ENCODE measurements at places on chromosomes 16 and 17.

GRCh38 chr17:50558941-50559614, 1.4 kb upstream of the CACNA1G start:
- no peak for DNase-seq

- no peak for DNase-seq
Measured at GRCh38 chr16:4409081-4409932, 7.1 kb downstream of the CORO7 start.

DNA sequence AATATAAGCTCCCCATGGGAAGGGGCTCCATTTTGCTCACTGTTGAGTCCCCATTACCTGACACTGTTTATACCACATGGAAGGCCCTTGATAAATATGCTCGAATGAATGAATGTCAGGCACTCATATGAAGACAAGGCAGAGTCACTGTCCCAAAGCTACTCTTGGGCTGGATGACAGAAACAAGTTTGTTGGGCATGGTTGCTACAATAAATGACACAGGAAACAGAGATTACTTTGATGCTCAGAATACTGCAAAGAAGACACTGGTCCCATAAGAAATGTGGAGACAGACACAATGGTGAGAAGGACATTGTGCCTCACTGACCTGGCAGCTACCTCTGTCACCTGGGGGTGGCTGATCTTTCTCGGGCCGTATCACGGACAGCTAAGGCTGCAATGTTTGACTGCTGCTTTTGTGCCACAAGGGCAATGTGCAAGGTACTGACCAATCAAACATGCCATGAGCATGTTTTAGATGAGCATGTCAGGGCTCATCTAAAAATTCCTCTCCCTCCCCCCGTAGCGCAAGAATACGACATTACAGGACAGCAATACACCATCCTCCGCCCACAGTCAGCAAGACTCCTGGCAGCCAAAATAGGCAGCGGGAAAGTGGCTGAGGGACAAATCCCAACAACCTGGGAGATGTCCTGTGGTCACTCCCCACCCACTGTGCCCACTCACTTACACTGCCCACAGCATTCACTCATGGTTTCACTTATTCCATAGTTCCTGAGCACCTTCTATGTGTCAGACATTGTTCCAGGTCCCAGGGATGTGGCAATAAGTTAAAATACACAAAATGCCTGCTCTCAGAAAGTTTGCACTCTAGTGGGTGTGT, 5.0 kb downstream of the PIK3R6 start:
- no peak for DNase-seq

- no peak for DNase-seq
Measured at GRCh38 chr17:64092113-64092512, 37.8 kb downstream of the ERN1 start.

GRCh38 chr16:85751698-85752501, 1.0 kb upstream of the C16orf74 start:
- DNase-seq, result no peak

DNA sequence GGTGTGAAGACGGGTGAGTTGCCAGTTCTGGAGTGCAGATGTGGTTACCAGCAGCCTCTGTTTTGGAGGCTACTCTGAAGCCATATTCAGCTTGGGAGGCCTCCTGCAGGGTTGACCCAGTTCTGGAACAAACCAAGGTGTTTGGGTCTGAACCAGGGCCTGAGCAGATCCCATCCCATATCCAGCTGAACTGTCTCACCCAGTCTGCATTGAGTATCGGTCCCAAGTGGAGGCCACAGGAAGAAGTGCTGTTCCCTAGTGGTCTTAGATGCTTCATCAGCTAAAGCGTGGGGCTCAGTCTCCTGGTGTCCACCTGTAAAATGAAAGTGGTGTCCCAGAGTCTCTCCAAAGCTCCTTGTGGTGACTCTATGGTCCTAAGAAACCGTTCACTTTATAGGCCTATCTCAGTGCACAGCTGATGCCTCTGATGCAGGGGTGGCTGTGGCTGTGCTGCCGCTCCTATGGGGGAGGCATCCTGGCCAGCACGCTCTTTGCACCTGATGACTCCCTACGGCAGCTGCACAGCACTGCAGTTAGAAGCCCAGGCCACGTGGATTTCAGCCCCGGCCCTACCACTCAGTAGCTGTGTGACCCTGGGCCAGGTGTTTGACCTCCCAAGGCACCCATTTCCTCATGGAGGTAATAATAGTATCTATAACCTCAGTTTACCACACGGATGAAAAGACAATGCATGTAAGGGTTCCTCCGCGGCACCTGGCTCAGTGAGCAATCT, 21.0 kb downstream of the CBX4 start:
- no peak for DNase-seq

DNA sequence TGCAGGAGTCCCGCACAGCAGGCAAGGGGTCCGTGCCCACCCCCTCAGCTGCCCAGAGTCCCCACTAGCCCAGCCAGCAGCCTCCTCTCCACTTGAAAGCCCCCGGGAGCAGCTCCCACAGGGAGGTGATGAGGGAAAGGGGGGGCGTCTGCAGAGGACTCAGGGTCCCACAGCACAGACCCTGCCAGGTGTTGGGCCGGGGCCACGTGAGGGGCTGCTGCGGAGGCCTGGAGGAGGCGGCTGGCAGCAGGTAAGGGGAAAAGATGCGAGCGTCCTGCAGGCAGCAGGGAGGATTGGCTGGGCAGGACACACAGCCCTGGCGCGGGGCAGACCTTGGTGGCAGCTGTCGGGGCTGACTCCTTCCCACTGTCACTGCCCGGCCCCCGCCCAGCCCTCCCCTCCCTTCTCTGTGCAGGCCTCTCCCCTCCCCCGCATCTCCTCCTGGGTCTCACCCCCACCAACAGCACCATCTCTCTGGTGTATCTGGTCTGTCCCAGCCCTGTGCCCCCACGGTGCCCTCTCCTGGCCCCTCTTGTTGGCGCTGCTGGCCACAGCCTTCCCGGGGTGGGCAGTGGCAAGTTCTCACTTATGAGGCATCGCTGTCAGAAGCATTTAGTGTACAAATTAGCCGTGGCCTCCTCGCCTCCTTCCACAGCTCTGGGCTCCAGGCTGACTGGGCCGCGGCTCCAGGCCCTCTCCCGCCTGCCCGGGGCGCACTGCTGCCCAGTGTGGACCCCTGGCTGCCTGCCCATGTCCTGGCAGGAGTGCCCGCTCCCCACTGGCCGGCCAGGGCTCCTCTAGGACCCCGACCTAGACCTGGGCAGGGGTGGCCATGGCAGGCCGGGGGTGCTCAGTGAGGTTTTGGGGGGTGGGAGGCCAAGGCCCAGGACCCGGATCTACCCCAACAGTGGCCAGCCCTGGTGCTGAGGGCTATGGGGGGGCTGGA, 4.4 kb upstream of the PRR35 start:
- DNase-seq, result no peak

GRCh38 chr17:10070690-10071089, 127.7 kb downstream of the GAS7 start:
- DNase-seq, result no peak

DNA sequence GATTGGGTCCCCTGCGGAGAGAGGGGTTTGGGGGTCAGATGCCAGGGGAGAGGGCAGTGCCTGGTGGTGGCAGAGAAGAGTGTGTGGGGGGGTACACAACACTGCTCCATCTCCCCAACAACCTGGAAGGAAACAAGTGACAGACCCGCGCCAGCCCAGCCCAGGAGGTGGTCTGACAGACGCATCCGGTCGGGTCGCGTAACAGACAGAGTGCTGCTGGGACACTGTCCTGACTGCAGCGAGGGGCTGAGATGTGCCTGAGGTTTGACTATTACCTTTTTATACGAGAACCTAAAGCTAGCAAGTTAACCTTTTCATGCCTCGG, 16.2 kb downstream of the UNC13D start:
- no peak for DNase-seq

DNA sequence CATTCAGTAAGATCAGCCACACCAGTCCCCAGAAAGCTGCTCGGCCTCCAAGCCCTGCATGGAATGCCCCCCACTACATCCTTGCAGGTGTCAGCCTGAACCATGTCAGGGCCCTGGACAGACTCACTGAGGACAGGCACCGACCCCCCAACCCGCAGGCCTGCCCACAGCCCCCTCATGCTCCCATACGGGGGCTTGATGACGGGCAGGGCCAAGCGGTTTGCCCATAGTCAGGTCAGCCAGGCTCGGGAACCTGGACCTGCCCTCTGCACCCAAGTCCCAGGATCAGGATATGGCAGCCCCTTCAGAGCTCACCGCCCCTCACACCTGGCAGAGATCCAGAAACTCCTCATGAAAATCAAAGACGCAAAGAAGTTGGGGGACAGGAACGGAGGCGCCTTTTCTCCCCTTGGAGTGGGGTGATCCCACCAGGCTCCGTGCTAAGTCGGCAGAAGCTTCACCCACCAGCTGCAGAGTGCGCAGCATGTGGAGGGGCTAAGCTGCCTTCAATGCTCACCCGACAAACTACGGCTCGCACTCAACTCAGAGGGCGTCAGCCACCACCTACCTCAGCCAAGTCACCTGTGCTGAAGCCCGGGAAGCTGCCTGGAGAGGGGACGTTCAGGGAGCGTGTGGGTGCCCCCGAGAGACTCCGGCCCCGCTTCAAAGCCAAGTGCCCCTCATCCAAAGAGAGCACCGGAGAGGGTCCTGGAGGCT, 26.5 kb downstream of the GNPTG start:
- no peak for DNase-seq

- no peak for DNase-seq
Measured at GRCh38 chr17:15440347-15440746, 27.1 kb downstream of the CDRT4 start.

DNA sequence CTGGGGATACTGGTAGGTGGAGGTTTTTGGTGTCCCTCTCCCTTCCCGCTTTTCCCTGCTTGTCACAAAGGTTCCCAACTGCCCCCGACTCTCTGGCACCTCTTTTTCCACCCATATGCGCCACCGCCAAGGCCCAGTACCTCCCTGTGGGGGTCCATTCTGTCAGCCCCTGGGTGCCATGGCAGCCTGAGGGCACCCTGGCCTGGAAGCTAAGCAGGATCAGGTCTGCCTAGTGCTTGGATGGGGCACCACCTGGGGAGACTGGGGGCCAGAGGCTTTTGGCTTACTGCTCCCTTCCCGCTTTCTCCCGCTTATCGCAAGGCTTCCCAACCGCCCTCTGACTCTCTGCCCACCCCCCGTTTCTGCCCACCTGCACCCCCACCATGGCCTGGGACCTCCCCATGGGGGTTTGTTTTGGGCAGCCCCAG, 2286.4 kb downstream of the TP53TG3F start:
- no peak for DNase-seq

DNA sequence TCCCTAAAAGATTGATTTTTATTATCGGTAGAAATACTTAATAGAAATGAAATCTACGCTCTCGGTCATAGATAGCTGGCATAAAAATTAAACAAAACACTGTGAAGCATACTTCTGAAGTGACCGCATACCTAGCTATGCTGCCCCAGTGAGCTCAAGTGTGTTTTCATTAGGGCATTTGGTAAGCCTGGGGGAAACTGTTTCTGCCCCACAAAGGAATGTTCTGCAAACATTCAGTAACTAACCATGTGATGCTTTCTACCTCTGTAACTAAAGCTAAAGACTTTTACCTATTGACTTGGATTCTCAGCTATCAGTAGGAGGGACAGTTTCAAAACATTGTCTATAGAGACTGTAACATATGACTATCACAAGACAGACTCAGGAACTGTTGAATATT, 93.5 kb upstream of the HSBP1 start:
- DNase-seq, result no peak

- DNase-seq, result no peak
Measured at GRCh38 chr16:53773150-53773846, 69.3 kb downstream of the FTO start.

GRCh38 chr17:47278561-47278960, 24.9 kb downstream of the ITGB3 start:
- no peak for DNase-seq

- DNase-seq, result no peak
Measured at GRCh38 chr17:77698903-77699623, 259.4 kb upstream of the TNRC6C start.

DNA sequence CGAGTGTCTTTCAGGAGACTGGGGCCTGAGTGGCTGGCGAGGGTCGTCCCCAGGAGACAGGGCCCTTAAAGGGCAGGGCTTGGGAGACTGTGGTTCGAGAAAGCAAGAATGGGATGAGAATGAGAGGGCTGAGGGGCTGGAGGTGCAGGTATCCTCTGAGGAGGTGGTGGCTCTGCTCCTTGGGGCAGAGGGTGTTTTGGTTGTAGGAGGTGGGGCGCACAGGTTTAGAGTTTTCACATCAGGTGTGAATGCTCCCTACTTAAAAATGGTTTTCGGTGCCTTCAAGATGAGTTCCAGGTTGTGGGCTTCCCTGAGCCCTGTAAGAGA, 430 bp downstream of the BCAS3 start:
- DNase-seq, result no peak
